ENCODE measurements at places on chromosomes 1 and 21.

- no peak for DNase-seq
Measured at GRCh38 chr1:196976278-196976677, 1.1 kb upstream of the CFHR5 start.

DNA sequence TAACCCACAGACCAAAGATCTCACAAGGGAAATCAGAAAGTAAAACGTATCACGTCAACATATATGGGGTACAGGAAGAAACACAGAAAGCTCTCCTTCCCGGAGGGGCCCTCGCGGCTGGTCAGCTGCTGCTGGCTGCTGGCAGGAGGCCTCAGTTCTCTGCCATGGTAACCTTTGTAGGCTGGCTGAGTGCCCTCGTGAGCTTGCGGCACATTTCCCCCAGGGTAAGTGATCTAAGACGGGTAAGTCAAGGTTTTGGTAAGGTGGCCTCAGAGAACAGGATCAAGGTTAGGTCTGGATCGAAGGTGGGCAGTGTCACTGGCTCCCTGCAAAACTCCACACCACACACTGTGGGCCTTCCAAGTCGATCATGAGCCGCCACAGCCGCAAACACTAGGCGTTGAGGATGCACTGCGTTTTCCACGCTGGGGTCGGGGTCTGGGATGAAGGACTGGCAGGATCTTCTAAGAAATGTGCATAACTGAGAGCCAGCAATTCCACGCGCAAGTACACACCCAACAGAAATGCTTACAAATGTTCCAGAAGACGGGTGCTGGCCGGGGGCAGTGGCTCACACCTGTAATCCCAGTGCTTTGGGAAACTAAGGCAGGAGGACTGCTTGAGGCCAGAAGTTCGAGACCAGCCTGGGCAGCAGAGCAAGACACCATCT is 33.9 kb downstream of the WDR4 start:
- DNase-seq, result no peak

GRCh38 chr1:94560333-94560732 is 18.8 kb upstream of the F3 start:
- no peak for DNase-seq

DNA sequence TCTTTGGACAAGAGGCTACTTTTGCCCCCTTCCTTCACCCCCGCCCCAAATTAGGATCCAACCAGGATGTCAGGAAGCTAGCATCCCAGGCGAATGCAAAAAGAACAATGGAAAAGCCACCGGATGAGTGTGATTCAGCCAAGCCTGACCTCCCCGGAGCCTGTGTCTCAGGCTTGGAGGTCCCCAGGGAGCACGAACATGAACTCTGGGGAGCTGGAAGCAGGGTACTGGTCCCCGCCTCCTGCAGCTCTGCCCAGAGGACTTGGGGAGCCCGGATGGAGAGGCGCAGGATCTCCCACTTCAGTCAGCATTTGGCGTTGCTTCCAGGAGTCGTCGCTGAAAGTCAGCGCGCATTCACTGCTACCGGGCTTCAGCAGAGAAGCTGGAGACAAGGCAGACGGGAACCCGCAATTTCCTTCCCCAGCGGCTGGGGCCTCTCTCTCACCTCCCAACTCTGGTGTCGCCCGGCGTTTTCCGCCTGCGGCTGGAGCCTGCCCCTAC is 1.8 kb upstream of the TBX15 start:
- DNase-seq, result no peak

DNA sequence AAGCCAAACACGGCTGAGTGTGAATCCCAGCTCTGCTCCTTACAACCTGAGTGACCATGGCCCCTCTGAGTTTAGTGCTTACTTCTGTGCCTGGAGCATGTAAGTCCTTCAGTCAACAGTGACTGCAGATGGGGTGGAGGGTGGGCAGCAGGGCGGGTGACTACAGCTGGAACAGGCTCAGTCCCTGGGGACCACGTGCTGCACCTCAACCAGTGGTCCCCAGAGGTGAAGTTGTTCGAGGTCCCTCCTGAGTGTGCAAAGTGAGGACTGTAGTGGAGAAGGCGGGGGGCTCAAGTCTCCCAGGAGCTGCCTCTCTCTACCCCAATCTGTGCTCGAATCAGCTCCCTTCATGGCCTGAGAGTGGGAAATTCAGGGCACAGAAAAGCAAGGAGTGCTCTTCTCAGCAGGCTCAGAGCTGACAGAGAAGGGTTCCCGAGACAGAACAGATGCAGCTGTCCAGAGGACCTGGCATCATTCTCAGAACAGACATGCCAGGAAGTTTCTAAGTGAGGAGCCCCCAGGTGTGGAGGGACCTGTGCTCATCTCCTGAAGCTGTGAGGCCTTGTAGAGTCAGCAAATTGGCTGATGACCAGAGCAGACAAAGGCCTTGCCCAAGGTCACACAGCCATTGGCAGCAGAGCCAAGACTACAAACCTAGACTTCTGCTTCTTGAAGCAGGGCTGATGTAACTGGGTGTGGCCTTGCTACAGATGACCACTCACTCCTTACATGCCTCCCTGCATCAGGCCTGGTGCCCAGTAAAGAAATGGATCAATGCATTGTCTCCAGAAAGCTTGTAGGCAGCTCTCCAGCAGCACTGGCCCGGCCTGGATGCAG is 61.7 kb upstream of the EDN2 start:
- no peak for DNase-seq

DNA sequence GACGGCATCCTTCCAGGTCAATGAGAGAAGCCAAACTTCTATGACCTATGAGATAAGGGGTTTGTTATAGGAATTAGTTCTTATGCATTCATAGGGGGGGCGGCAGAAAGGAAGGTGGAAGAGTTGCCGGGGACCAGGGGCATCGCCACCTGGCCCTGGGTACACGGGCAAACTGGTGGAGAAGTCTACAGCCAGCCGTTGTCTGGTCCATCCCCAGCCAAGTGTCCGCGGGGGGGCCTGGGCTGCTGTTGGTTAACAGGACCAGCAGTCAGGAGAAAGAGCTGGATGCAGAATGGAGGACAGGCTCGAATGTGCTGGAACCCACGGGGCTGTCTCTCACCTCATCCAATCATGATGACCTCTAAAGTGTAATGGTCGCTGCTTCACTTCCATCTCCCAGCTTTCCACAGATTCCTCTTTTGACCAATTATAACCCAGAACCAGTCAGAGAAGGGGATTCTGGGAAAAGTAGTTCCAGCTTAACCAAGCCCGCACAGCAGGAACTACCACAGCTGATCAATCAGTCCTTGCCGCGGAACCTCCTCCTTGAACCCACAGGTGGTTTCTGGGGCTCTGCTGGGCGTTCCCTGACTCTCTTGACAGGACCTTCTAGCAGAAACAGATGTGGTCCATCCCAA is 17.8 kb downstream of the TMEM51 start:
- no peak for DNase-seq

GRCh38 chr1:17573518-17574041 is 34.1 kb downstream of the ARHGEF10L start:
- no peak for DNase-seq

DNA sequence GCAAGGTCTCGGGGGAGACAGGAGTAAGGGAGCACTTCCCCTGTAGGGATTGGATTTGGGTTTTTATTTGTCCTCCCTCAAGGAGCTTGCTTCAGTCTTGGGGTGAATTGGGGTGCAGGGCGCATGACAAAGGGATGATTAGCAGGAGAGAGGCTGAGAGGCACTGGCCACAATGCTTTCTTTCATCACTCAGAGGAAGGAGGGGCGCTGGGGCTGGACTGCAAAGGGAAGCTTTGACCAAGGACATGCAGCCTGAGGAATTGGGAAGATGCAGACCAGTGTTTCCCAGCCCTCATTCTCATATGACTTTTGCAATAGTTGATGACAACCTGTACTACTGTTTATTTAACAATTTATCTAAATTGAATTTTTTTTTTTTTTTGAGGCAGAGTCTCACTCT is 34.1 kb upstream of the PDPN start:
- DNase-seq, result no peak

- DNase-seq, result peak; percentile 74
Measured at GRCh38 chr1:169115891-169116585, 9.5 kb downstream of the ATP1B1 start.

DNA sequence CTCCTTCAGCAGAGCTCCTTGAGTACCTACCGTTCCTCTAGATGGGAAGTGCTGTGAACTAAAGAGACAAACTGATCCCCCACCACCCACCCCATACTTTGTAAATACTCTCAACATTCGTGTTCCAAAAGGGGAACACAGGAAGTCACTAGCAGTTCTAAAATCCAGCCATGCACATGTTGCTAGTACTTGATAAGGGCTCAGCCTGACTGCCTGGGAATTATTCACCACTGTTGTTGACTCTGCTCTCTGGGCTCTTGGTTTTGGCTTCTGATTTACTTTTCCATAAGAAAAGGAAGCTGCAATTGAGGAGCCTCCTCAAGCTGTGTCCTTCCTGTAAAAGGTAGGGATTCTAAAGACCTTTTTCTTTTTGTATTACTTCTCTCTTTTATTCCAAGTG is 67.5 kb downstream of the IVNS1ABP start:
- DNase-seq, result no peak

- DNase-seq, result peak; percentile 10
Measured at GRCh38 chr21:34986561-34987500, 62.3 kb downstream of the RUNX1 start.

GRCh38 chr1:174262349-174263241 is 103.3 kb downstream of the RABGAP1L start:
- DNase-seq, result peak; percentile 32

DNA sequence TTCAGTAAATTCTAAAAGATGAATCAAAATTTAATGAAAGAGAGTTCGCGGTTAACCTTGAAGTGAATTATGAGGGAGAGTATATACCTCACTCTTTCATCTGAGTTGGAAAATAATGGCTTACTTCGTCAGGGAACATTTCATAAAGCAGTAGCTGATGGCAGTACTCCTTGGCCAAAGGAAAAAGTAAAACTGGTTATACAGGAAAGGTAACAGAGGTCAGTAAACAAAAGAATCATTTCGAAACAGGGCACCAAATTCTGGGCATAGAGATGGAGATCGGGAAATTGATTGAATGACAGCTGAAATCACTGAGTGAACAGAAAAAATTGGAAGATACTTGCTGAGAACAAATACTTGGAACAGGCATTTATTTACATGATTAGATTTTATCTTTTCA is 199.0 kb downstream of the OLFM3 start:
- no peak for DNase-seq

- DNase-seq, result no peak
Measured at GRCh38 chr1:227315629-227316346, 2.5 kb downstream of the CDC42BPA start.

DNA sequence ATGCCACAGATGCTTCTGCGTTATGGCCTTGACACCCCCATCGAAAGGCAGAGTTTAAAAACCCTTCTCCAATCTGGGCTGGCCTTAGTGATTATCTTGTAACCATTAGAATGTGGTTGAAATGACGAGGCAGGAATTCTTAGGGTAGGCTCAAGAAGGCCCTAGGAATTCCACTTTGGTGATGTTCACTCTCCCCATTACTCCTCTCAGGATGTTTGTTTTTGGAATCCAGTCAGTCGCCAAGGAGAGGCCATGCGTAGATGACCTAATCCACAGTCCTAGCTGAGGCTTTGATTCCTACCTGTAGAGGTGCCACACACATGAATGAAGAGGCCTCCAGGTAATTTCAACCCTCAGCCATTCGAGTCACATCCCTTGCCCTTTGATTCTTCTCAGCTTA is 318.2 kb downstream of the NEGR1 start:
- DNase-seq, result no peak

- peak; percentile 47 for DNase-seq
Measured at GRCh38 chr1:158145173-158145719, 35.4 kb upstream of the CD1D start.

DNA sequence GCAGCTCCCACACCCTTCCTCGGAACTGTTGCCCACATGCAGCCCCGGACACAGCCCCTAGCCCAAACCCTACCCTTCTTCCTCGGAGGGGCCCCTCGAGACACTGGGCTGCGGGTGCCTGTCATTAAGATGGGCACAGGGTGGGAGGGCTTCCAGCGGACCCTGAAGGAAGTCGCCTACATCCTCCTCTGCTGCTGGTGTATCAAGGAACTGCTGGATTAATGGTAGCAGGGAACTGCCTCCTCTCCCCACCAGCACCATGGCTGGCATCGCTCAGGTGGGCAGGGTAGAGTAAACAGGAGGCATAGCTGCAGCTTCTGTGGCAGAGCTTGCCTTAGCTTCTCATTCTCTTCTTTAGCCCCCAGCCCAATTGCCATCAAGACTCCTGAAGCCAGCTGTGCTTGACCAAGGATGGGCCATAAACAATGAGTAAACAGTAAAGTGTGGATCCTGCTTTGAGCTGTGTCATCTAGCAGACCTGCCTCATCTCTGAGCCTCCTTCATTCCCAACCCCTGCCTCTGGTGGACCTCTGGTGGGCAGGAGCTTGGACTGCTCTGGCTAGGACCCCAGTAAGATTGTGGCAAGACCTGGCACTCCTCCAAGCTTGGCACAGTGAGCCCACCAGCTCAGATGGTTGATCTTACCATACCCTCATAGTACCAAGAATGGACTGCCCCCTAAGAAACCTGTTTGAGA is at the start of gene LENEP:
Gene LENEP (plus strand): TSS at position 15 of the 697 bp plus-strand sequence. CDS start 22 bp downstream, at position 37.
- DNase-seq, result no peak

DNA sequence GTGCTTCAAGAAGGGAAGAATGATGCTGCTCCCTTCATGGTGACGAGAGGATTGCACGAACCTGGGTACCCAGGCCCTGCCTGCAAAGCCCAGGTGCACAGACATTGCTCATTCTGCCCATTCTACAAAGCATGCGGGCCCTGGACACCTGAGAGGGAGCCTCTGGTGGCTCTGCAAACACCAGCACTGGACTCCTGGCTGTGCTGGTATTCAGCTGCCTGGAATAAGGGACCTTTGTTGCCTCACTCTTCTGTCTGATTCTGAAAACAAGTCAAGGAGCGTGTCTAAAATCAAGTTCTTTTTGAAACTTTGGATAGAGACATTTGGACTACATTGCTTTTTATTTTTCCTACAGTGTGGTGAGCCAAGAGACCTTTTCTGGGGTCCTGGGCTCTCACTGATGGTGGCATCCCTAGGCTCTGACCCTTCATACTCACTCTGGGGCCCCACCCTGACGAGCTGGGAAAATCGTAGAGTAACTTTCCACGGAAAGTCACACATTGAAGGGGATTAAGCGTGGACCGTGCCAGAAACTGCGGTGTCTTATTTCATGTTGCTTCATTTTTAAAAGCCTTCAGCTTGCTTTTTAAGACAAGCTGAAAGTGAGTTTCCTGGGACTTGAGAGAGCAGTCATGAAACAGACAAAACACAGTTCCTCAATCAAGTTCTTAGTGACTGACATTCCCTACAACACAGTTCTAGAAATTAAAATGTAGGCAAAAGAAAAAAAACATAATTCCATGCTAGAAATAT is 24.0 kb downstream of the ABCA4 start:
- no peak for DNase-seq

GRCh38 chr1:21913258-21913657 is 23.9 kb downstream of the HSPG2 start:
- no peak for DNase-seq

- peak; percentile 80 for DNase-seq
Measured at GRCh38 chr1:94265906-94266305, 28.5 kb upstream of the ARHGAP29 start.

DNA sequence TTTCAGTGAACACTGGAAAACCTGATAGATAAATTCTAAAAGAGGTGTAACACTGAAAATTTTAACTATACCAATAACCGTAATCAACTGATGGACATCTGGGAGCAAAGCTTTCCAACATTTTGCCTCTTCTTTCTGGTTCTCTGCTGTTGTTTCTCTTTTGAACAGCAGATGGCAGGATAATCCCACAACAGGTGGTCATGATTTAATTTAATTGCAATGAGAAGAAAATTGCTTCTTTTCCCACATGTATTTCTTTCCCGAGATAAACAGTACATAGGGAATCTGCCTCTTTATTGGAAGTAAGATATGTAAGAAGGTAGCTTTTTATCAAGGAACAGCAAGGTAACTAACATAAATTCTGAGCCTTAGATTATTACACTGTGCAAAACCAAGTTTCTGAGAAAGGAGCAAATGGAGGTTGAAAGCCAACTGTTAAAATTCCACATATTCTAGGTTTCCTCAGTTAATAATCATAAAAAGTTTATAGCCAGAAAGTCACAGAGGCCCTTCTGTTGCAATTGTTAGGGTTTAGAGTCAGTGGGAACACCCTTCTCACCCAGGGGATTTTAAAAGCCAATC is 72.9 kb downstream of the RPS6KA1 start:
- DNase-seq, result peak; percentile 68
